ENCODE measurements at places on chromosomes 6 and 20. TPM values are rescaled to one million over a fixed set of nuclear protein-coding genes. Genes with fewer than 3 reads are reported as not detected.

GRCh38 chr6:123967905-123968304 is 164.2 kb downstream of the NKAIN2 start:
- no peaks in the 10 kb centered on the region for H3K27me3 ChIP-seq
- DNase-seq = no peak
- H3K4me3 ChIP-seq = no peak overlapping the region

DNA sequence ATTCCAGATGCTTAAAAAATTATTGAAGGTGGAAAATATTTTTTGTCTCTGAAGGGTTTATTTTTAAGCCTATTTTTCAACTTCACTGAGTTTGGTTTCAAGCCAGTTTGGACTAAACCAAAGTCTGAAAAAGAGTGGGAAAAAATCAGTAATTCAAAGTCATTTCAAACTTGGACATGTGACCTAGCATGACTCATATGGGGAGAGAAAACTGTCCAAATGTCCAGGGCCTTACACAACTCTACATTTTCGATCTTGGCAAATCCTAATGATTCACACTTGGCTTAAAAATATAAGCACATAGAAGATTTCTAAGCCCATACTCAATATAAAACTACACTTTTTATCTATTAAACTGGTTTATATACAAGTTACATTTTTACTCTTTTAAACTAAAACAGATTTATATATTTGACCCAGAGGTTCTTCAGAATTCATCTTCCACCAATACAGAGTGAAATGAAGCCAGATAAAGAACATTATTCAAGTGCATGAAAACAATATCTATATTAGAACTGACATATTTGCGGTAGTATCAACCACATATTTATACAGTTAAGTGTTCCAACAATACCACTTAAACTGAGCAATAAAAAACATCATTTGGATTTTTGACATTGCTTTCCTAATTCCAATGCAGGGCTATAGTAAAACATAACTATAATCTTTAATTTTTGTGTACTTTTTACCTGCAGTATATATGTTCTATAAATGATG is 110.3 kb upstream of the TCF21 start:
- no peak overlapping the region for H3K27ac ChIP-seq
- no peaks in the 10 kb centered on the region for H3K27me3 ChIP-seq
- DNase-seq = peak; percentile 95
- H3K4me1 ChIP-seq = peaks cover 4% of the 10 kb centered on the region
- H3K4me3 ChIP-seq = no peak overlapping the region

GRCh38 chr6:55664591-55665587 is 85.9 kb upstream of the HMGCLL1 start:
- no peak overlapping the region for H3K27ac ChIP-seq
- H3K27me3 ChIP-seq = no peaks in the 10 kb centered on the region
- H3K36me3 ChIP-seq = no peaks in the 10 kb centered on the region
- peak; percentile 20 for DNase-seq

GRCh38 chr6:27592481-27593199 is 119.7 kb upstream of the ZNF184 start:
- H3K4me1 ChIP-seq = no peaks in the 10 kb centered on the region
- DNase-seq = peak; percentile 90
- no peaks in the 10 kb centered on the region for H3K27me3 ChIP-seq
- H3K27ac ChIP-seq = no peak overlapping the region
- no peaks in the 10 kb centered on the region for H3K36me3 ChIP-seq

Gene FNDC11
- total RNA-seq = 0.28 TPM

DNA sequence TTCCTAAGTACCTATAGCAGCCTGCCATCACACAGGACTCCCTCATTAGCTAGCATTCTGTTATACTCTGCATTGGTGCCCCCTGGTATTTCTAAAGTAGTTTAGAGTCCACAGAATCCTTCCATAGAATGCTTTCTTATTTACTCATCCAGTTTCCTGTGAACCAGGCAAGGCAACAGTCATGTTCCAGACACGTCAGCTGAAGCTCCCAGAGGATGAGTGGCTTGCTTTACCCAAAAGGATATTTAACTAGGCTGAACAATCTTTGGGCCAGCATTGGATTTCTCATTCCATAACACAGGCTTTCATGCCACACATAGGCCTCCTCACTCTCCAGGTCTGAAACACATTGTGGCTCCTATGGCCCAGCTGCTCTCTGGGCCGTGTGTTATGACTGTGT is 203.8 kb upstream of the MAP3K7 start:
- peak overlapping the region; percentile 60 for H3K27ac ChIP-seq
- no peaks in the 10 kb centered on the region for H3K36me3 ChIP-seq
- no peaks in the 10 kb centered on the region for H3K27me3 ChIP-seq
- peak; percentile 86 for DNase-seq
- H3K4me3 ChIP-seq = no peak overlapping the region

DNA sequence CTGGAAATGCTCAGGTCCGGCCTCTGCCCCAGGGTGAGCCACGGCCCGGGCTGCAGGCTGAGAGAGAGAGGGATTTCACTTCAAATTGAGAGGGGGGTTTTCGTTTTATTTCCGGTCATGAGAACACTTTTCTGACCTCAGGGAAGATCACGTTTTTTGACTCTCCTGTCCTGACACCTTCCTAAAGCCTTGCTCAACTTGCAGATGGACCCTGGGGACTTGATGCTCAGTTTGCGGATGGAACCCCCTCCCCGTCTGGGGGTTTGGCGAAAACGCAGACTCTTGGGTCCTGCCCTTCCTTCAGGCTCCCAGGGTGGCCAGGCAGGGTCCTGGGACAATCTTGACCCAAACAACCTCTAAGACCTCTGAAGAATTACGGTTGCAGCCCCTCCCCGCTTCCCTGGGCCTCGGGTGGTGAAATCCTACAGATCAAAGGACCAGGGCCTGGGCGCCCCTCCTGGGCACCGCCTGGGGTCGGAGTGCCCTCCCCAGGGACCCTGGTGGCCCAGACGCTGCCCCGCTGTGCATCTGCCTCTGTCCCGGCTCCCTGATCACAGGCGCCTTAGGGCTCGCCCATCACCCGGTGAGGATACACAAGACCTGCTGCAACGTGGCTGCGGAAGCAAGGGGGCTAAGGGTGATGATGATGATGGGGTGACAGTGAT is 148.2 kb downstream of the ERMARD start:
- no peaks in the 10 kb centered on the region for H3K27me3 ChIP-seq
- no peak overlapping the region for H3K4me3 ChIP-seq
- H3K27ac ChIP-seq = no peak overlapping the region
- DNase-seq = no peak
- H3K4me1 ChIP-seq = no peaks in the 10 kb centered on the region
- H3K36me3 ChIP-seq = no peaks in the 10 kb centered on the region

- H3K4me3 ChIP-seq = no peak overlapping the region
- peaks cover 8% of the 10 kb centered on the region for H3K4me1 ChIP-seq
- no peaks in the 10 kb centered on the region for H3K27me3 ChIP-seq
- H3K36me3 ChIP-seq = no peaks in the 10 kb centered on the region
- no peak for DNase-seq
Measured at GRCh38 chr20:37337208-37337991, 8.5 kb upstream of the SRC start.

Gene NKAPL
- 0.83 TPM for total RNA-seq

DNA sequence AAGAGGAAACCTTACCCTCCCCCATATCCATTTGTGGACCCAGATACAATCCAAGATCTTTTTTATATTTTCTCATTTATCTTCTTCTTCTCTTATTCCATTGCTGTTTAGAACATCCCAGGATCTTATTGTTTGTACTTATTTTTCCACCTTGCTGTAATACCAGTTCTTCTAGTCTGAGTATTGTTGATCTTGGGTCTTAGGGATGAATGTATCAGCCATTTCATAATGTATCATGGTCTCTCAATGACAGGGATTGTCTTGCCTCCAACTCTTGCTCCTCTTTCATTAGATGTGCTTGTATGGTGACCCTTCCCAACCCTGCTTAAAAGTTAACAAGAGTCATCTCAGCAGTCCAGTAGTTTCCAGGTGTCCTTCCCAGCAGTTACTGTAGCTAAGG is 63.3 kb downstream of the MAP3K4 start:
- H3K36me3 ChIP-seq = no peaks in the 10 kb centered on the region
- no peak overlapping the region for H3K27ac ChIP-seq
- DNase-seq = no peak
- peaks cover 2% of the 10 kb centered on the region for H3K4me1 ChIP-seq

- no peak overlapping the region for H3K27ac ChIP-seq
- peak; percentile 24 for DNase-seq
- peak overlapping the region; percentile 67 for H3K4me3 ChIP-seq
Measured at GRCh38 chr20:63101781-63102720, 95.3 kb upstream of the BHLHE23 start.

DNA sequence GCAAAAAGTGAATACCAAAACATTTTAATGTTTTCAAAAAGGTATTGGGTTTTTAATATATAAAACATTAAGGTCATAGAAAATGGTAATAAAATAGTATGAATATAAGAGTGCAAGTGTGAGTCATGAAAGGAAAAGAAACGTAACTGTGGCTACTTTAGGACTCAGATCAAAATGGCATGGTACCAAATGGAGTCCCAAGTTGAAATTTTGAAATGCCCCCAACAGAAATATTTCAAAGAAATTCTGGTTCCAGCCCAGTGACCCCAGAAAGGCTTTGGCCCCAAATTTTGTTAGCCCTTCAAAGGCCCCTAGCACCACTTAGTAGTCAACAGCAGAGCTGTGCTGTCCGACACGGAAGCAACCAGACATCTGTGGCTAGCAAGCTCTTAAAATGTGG is 6.0 kb downstream of the COL12A1 start:
- DNase-seq = peak; percentile 51
- H3K4me3 ChIP-seq = no peak overlapping the region
- H3K27ac ChIP-seq = peak overlapping the region; percentile 16
- peaks cover 16% of the 10 kb centered on the region for H3K4me1 ChIP-seq

Gene GUCA1A
- total RNA-seq = under 0.01 TPM

Gene COL9A3
- total RNA-seq = 0.28 TPM

DNA sequence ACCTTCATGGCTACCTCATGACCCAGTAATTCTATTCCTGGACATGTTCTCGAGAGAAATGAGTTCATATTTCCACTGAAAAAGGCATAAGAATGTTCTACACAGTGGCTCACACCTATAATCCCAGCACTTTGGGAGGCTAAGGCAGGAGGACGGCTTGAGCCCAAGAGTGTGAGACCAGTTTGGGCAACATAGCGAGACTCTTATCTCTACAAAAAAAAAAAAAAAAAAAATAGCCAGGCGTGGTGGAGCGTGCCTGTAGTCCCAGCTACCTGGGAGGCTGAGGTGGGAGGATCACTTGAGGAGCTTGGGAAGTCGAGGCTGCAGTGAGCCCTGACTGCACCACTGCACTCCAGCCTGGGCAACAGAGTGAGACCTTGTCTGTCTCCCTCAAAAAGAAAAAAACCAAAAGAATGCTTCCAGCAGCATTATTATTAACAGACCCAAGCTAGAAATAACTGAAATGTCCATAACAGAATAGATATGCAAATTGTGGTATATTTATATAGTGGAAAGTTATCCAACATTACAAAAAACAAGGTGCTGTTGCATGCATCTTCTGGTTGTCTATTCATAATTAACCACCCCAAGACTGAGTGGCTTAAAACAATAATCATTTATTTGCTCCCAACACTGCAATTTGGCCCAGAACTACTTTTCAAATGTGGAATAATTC is 9.4 kb upstream of the RAB44 start:
- no peak overlapping the region for H3K27ac ChIP-seq
- H3K4me3 ChIP-seq = no peak overlapping the region
- H3K4me1 ChIP-seq = no peaks in the 10 kb centered on the region
- peak; percentile 60 for DNase-seq
- H3K27me3 ChIP-seq = no peaks in the 10 kb centered on the region

DNA sequence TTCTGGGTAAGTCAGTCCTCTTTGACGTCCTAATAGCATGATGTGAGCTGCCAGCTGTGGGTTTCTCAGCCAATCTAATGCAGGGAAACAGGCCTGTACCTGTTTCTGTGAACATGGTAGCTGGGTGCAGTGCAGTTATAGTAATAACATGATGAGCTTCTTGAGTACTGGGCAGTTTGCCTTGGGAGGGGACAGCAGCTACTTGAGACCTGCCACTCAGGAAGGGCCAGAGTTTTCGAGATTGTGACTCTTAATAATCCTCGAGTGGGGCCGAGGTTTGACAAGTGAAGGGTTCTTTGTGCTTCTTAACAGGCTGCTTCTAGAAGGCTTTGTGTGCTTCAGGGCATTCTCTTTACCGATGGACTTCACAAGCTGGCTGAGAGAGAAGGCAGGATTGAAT is 180.1 kb downstream of the JARID2 start:
- peaks cover 17% of the 10 kb centered on the region for H3K4me1 ChIP-seq
- no peak overlapping the region for H3K4me3 ChIP-seq
- no peak for DNase-seq
- H3K36me3 ChIP-seq = peaks cover 3% of the 10 kb centered on the region
- no peak overlapping the region for H3K27ac ChIP-seq

Gene MAP3K5
- total RNA-seq = 17.6 TPM

DNA sequence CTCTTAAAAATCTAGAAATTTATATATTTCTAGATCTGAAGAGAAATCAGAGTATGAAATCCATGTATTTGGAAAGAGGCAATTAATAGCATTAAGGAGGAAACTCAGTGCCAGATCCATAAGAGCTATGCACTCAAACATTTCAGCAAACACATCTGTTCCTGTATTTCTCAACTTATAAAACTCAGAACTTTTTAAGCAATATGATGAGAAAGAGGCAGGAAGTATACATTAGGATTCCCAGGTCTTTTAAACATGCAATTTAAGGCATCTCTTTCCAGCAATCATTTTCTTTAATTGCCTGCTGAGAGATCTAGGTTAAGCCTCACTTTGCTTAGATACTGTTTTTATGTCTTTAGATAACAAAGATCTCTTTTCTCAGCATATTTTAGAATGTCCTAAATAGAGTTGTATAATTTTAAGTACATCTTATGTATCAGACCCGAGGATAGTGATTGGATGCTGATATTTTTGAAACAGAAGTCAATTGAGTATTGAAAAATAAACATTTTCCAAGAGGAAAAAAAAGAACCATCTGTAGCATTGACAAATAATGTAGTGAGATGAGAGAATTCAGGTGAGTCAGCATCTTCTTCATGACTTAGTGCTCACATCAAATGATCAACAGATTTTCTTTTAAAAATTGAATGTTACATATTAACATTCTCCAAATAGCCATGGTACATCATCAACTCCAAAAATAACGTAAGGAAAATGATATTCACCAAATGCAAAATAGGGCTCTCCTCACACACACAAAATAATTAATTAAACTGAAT is 461.4 kb upstream of the NOX3 start:
- H3K27ac ChIP-seq = no peak overlapping the region
- no peaks in the 10 kb centered on the region for H3K36me3 ChIP-seq
- H3K4me3 ChIP-seq = no peak overlapping the region
- H3K27me3 ChIP-seq = no peaks in the 10 kb centered on the region

DNA sequence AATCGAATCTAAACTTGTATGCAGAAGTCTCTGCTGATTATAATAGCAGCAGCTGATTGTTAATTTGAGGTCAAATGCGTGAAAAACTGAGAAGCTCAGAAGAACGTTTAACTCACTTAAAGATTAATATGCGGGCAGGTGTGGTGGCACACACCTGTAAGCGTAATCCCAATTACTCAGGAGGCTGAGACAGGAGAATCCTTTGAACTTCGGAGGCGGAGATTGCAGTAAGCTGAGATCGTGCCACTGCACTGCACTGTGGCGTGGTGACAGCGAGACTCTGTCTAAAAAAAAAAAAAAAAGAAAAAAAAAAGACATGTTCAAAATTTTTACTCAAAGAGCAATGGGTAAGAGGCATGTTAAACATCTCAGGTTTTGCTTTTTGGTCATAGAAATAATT is 1370.8 kb downstream of the GRIK2 start:
- no peak overlapping the region for H3K4me3 ChIP-seq
- no peak for DNase-seq
- no peak overlapping the region for H3K27ac ChIP-seq
- H3K36me3 ChIP-seq = no peaks in the 10 kb centered on the region
- no peaks in the 10 kb centered on the region for H3K4me1 ChIP-seq
- H3K27me3 ChIP-seq = no peaks in the 10 kb centered on the region

GRCh38 chr6:30645989-30646388 is 944 bp upstream of the C6orf136 start:
- no peak overlapping the region for H3K4me3 ChIP-seq
- H3K27ac ChIP-seq = no peak overlapping the region
- H3K27me3 ChIP-seq = no peaks in the 10 kb centered on the region
- DNase-seq = no peak

Gene FAM209B
- total RNA-seq = not detected
